Activated CD4-positive, alpha-beta T cell treated with anti-CD3 and anti-CD28 coated beads, Interleukin-2, amount 50 U/mL, for 24 hours (primary cell): ENCODE measurements at places on chromosomes 5 and 9.
A peak's percentile ranks its signal among the peaks of the same experiment; 100 is the strongest.

DNA sequence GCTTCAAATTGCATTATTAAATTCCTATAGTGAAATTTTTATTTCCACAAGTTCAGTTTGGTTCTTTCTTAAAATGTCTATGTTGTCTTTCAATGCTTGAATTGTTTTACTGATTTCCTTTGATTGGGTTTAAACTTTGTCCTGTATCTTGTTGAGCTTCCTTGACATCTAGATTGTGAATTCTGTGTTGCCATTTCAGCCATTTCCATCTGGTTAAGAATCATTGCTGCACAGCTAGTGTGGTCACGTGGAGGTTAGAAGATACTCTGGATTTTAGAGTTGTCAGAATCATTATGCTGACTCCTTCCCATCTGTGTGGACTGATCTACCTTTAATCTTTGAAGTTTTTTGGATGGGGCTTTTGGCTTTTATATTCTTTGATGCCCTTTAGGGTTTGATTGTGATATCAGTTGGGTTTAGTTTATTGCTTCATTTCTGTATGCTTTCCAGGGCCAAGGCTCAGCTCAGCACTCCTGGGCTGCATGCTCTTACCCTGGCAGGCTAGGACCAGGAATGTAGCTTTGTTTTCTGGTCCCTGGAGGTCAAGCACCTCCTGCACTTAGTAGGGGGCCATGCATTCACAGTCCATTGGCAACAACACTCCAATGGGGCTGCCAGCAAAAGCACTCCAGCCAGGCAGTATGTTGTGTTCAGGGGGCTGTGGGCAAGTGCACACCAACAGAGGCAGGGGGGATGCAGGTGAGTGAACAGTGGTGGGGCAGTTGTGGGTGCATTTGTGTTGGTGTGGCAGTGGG lies 141.4 kb downstream of the PRR16 start:
- no peak for DNase-seq

- DNase-seq: no peak
Measured at GRCh38 chr5:36570301-36571095, 35.9 kb upstream of the SLC1A3 start.

DNA sequence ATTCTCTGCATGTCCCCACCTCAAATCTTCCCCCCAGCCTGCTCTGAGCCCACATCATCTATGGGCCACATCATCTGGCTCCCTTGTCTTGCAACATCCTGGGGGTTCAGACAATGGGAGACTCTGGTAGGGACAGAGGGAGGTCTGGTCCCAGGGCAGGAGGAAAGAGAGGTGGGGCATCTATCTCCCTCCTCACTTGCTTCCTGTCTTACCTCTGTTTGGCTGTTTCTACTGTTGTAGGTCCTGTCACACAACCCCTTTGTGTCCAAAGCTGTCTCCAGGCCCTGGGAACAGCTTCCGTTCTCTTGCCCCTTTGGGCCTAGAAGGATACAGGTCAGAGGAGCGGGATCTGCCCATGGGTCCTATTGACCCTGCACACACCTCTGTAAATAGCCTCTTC lies 227.2 kb downstream of the NSG2 start:
- DNase-seq: no peak

- DNase-seq: no peak
Measured at GRCh38 chr5:170508036-170508435, 4.2 kb downstream of the KCNIP1 start.

- DNase-seq: no peak
Measured at GRCh38 chr5:38723426-38723825, 122.4 kb upstream of the OSMR start.

- no peak for DNase-seq
Measured at GRCh38 chr9:105191508-105192121, 52.8 kb upstream of the SLC44A1 start.

DNA sequence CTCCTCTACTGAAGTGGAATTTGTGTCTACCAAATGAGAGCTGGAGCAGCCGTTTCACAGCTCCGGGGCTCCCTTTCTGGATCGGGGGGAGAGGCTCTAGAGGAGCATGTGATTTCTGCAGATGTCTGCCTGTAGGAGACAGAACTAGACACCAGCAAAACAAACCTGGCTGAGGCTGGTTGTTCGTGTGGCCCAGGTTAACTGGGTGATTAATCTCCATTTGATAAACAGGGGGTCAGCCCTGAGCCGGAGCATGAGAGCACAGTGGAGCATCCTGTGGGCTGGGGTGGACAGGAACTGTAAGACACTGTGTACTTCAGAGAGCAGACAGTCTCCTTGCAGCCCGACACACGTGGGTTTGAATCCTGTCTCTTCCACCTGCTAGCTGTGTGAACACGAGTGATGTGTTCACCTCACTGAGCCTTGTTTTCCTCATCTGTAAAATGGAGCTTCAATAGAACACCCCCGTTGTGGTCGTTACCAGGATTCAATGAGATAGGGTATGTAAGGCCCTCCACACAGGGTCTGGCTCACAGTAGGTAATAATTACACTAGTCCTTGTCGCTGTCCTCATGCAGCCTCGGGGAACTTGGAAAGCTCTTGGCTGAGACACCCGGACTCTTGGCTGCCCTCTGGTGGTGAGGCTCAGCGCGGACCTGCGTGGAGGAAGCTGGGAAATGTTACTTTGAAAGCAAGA lies 12.9 kb downstream of the CXCL14 start:
- peak; percentile 56 for DNase-seq

GRCh38 chr9:130197888-130198287 lies 25.7 kb downstream of the NCS1 start:
- no peak for DNase-seq

GRCh38 chr9:73566627-73567026 lies 415.0 kb downstream of the ANXA1 start:
- DNase-seq: no peak

DNA sequence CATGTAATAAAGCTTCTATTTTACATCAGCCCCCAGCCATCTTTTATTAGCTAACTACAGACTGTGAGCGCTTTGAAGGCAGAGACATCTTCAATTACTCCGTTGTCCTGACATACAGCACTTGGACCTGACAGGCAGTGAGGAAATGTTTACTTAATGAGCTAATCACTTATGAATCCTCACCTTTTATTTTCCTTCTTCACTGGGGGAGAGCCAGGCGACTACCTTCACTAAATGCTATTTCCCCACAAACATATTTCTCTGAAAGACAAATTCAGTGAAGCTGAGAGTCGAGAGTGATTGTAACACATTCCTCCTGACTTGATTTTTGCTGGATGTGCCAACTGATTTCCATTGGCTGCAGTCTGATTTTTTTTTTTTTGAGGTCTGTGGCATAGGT lies 192.1 kb upstream of the CLINT1 start:
- no peak for DNase-seq

GRCh38 chr5:39447059-39447458 lies 22.3 kb upstream of the DAB2 start:
- DNase-seq: no peak

- no peak for DNase-seq
Measured at GRCh38 chr5:93883459-93883858, 142.1 kb upstream of the POU5F2 start.

DNA sequence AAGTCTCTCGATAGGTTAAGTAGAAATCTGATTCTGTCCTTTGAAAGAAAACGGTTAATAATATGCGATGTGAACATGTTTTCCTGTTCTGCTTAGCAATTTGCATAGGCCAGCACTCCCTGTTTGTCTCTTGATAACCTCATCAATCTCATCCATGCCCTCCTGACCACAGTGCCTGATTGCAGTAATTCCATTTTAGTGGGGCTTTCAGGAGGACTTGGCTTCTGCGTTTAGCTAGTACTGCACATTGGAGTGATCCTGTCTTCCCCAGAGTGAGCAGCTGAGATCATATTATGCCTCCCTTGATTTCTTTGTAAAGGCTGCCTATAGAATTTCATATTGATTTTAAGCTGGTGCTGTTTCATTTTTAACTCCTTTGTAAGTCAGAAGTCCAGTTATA lies 335.9 kb upstream of the ISL1 start:
- DNase-seq: no peak
